Stimulated activated CD8-positive, alpha-beta memory T cell treated with anti-CD3 and anti-CD28 coated beads, Interleukin-2, amount 100 ng/mL, for 1 hour (primary cell): ENCODE measurements at places on chromosomes 2 and 18.
A peak's percentile ranks its signal among the peaks of the same experiment; 100 is the strongest.

DNA sequence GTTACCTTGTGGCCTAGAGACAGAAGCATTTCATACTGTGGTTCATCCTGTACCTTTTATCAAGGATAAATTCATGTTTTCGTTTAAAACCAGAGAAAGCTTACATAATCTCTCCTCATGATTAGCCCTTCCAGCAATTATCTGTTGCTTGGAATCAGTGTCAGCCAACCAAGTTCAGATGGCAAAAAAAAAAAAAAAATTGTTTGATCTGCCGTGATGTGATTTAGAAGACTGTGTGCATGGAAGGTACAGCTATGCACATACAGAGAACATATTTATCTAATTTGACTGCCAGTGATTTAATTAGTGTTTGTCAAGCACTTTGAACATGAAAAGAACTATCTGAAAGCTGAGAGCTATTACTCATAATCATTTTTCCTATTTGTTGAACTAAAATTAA, 180.9 kb downstream of the ZEB2 start:
- no peak for DNase-seq

GRCh38 chr18:36311026-36311570, 13.6 kb downstream of the FHOD3 start:
- no peak for DNase-seq

GRCh38 chr2:234446404-234447076, 50.3 kb downstream of the ARL4C start:
- peak; percentile 51 for DNase-seq

GRCh38 chr2:11307764-11308415, 36.5 kb downstream of the ROCK2 start:
- no peak for DNase-seq

DNA sequence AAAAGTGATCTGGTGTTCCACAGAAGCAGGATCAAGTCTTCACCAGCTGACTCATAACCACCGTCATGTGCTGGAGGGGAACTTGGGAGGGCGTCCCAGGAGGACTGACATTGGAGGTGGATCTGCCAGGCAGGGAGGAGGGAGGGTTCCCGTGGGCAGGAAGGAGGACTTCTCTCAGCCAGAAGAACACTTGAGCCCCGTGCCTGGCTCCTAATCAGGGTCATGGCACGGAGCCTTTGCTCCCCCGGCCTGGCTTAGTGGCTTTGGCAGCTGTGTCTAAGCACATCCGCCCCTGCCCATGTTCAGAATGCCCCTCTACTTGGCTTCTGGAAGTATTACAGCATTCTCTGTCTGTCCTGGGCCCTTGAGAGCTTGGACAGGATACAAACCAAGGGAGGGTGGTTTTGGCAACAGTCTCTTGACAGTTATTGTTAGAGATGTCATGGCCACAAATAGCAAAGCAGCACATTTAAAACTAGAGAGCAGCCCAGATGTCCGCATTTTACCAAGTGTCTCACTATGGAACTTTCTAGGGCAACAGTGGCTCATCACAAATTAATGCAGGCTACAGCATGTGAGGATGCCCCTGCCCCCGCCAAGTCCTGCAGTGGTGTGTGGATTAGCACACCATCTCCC, 11.5 kb downstream of the PPP1R7 start:
- DNase-seq: no peak

DNA sequence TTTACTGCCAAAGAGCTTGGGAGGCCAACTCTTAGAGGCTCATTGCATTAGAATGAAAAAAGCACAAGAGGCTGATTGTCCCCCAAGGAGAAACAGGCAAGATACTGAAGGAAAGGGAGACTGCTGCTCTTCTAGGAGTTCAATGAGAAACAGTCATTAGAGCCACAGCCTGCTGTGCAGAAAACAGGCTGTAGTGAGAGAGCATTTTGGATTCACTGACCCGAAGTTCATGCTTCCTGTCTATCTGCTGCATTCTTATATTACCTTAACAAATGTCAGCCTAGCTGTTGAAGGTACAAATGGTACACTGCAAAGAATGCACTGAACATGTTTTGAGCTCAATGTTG, 423.3 kb downstream of the SETBP1 start:
- DNase-seq: no peak

- no peak for DNase-seq
These were observed 25.6 kb upstream of the RPE start for GRCh38 chr2:209976698-209977385.

DNA sequence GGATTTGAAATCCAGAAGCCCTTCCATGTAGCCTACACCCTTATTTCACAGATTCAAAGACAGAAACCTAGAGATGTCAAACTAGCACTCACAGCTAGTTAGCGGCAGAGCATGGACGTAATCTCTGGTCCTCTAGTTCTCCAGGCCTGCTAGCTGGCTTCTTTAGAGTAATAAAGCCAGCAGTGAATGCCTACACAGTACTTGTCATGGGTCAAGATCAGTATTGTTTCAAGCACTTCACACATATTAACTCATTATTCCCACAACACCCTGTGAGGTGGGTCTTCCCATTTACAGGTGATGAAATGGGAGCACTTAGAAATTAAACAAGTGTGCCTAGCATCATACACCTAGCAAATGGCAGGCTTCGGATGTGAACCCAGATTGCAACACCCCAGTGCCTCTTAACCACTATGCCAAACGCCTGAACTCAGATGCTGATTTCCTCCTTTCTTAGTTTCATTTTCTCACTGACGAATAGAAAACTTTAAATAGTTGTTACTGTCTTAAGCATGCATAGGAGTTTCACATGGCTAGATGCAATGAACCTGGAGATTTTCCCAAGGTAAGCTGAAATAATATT, 14.5 kb upstream of the ZBTB14 start:
- DNase-seq: no peak

- DNase-seq: no peak
These were observed 84.9 kb downstream of the SLC8A1 start for GRCh38 chr2:40367032-40367431.

DNA sequence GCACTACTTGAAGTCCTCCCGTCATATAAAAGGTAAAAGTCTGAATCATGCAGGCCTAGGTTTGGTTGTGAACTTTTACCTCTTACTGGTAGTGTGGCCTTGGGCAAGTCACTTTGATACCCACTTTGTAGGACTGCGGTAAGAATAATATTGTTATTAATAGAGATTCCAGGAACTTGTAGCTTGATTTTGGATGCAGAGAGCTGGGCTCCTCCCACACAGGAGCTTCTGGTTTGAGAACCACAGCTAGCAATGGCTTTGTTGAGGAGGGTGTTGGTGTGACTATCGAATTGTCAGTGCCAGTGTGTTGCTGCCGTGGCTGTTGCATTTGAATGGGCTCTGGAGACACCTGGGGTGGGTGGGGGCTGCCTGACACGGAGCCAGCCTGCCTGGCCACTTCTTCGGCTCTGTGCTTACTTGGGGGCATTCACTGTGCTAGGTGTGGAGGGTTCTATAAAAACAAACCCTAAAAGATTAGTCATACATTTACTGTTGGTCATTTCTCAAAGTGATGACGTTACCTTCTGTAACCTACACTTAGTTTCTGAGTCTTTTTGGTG, 38.5 kb downstream of the ASAP2 start:
- DNase-seq: no peak

DNA sequence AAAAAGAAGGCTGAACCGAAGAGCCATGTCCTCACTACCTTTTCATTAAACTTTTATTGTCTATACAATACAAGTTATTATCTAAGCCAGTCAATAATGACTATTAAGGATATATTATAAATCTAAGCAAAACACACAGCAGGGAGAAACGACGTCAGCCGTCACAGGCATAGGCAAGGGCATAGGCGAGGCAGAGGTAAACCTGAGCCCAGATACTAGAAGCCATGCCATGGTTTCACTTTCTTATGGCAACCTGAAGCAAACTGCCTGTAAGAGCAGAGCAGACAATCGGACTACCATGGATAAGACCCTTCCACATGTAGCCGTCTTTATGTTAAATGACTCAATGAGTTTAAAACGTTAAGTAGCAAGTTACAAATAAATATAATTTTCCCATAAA, 238.5 kb upstream of the ZNF521 start:
- no peak for DNase-seq

GRCh38 chr2:11123856-11124759, 31.2 kb upstream of the SLC66A3 start:
- DNase-seq: no peak

- no peak for DNase-seq
These were observed 14.6 kb upstream of the NT5DC4 start for GRCh38 chr2:112706170-112706664.

- no peak for DNase-seq
These were observed 51.1 kb downstream of the LPIN2 start for GRCh38 chr18:2961821-2962220.

DNA sequence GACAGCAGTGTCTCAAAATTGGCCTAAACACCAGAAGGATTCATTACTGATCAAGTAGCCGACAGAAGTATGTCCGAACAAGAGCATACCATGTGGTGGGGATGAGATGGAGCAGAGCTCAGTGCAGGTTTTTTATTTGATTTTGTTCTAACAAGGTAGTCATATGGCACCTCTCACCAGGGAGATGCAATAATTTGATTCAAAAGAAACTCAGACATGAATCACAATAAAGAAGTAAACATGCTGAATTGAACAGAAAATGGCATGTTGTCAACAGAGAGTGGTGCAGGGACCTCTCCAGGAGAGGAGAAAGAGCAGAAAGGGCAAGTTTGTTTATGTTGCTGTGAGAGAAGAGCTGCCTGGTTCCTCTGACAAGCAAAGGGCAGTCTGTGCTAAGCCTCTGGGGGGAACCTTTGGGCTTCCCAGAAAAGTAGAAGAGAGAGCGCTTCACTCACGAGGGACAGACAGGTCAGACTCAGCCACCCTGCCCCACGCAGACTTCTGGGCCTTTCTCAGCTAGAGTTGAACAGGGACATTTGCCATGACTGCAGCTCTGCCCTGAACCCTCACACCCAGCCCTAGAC, 351.3 kb upstream of the RAB12 start:
- DNase-seq: no peak

DNA sequence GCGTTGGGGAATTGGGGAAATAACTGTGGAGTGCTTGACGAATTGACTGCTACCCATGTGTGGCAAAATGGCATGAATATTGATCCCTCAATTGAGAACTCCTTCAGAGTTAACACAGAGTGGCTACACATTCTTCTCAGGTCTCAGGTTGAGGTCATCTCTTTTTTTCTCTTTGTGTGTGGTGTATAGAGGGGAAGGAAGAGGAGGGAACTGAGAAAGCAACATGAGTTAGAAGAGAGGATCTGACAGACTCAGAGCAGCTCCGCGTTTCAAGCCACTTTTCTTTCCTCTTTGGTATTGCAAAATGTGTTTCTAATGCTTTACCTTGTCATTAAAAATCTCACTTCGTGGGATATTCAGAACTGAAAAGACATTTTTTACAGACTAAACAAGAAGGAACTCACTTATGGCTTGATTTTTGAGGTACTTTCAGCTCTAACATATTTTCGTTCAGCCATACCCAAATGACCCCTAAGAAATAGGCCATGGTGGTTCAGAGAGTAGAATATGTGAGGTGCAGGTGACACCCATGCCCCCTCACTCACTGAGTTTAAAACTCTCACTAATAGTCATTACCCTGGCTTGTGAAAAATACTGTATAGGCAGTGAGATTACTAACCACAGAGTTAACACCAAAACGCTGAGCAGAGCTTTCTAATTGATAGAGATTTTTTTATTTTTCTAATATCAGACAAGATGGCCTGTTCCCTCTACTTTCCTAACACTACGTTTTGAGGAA, 22.5 kb downstream of the STAT4 start:
- DNase-seq: no peak

- DNase-seq: no peak
These were observed 55.7 kb downstream of the INO80C start for GRCh38 chr18:35441857-35442595.

GRCh38 chr18:13136056-13136903, 82.3 kb upstream of the LDLRAD4 start:
- no peak for DNase-seq

- DNase-seq: no peak
These were observed 94.3 kb downstream of the OLA1 start for GRCh38 chr2:174153757-174154680.

GRCh38 chr2:159616286-159616701, at the start of gene BAZ2B:
Gene BAZ2B, minus strand, starts transcription at chr2:159616548. Its CDS starts 137,829 bp downstream, at chr2:159478719.
- DNase-seq: no peak

DNA sequence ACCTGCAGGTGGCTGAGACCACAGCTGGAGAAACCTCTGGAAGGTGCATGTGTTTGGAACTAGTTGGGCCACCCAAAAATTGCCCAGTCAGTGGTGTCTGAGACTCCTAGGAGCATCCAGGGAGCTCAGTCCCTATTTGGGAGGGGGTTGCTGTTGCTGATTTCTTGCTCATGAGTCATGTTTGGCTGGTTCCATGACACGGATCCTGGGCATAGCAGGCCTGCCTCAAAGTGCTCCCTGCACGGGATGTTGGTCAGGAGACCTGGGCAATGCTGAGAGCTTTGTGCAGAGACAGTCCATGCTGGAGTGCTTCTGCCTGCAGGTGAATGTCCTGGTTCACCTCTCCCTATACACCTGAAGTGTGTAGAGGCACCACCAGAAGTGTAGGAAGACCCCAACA, 194.2 kb downstream of the GLI2 start:
- no peak for DNase-seq

- DNase-seq: no peak
These were observed 218.8 kb downstream of the HAUS1 start for GRCh38 chr18:46322941-46323340.

DNA sequence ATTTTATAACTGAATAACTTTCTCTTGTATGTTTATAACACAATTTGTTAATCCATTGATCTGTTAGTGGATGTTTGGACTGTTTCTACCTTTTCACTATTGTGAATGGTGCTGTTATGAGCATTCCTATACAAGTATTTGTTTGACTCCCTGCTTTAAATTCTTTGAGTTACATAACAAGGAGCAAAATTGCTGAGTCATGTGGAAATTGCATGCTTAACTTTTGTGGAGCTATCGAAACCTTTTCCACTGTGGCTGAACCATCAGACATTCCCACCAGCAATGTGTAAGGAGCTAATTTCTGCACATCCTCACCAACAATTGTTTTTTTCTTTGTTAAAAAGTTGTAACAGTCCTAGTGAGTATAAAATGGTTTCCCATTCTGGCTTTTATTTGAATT, 415.5 kb downstream of the CBLN2 start:
- no peak for DNase-seq

GRCh38 chr2:175004730-175004979, 526 bp downstream of the CHN1 start:
- DNase-seq: no peak

- no peak for DNase-seq
These were observed 18.0 kb upstream of the SPRED2 start for GRCh38 chr2:65450393-65450792.

- no peak for DNase-seq
These were observed 110.3 kb upstream of the PKDCC start for GRCh38 chr2:41937464-41937906.

DNA sequence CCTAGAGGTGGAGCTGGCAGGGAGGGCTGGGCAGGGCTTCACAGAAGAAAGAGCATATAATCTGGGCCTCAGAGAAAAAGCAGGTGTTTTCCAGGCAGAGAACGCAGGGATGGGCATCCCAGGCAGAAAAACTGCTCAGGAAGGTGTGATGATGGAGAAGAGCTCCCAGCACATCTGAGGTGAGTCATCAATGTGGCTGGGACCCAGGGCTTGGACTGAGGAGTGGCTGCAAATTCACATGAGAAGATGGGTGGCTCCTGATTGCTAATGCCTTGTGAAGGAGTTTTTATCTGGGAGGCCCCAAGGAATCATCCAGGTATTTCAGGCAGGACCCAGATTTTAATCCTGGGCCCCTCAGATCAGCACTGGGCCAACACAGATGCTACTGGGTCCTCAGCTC, 10.2 kb downstream of the IL1F10 start:
- DNase-seq: no peak
